Panc1 (cell line): ENCODE measurements at places on chromosomes 11 and 22. TPM values are rescaled to one million over a fixed set of nuclear protein-coding genes. Genes with fewer than 3 reads are reported as not detected.

The GAL gene
- 16.5 TPM for total RNA-seq

The CYP2D6 gene
- 2.7 TPM for total RNA-seq

GRCh38 chr11:78652843-78653239 is 78.2 kb upstream of the NARS2 start:
- H3K4me3 ChIP-seq = no peak overlapping the region
- H3K36me3 ChIP-seq = no peaks in the 10 kb centered on the region
- H3K27ac ChIP-seq = no peak overlapping the region
- DNase-seq = no peak

DNA sequence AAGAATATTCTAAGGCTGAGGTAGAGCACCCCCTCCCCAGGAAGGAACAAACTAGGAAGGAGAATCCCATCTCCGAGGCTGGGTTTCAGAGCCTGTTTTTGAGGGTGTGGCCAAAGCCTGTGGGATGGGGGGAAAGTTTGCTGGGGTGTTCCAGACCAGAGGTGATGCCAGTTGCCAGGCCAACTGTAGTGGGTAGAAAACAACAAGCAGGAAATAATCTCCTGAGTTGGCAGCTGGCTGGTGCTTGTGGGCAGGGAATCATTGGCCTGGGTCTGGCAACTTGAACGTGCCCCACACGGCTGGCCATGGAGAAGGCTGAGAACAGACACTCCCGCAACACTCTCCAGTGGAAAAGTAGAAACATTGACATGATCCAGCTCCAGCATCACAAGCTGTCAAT is 385.6 kb downstream of the ETS1 start:
- H3K36me3 ChIP-seq = no peaks in the 10 kb centered on the region
- DNase-seq = no peak
- H3K27ac ChIP-seq = no peak overlapping the region; the same call in 1 of the 2 replicates
- H3K4me1 ChIP-seq = no peaks in the 10 kb centered on the region
- H3K4me3 ChIP-seq = no peak overlapping the region
